NCI-H187 treated with DMSO at 0.1 percent for 48 hours (cell line): ENCODE measurements at places on chromosomes 5 and 9.

DNA sequence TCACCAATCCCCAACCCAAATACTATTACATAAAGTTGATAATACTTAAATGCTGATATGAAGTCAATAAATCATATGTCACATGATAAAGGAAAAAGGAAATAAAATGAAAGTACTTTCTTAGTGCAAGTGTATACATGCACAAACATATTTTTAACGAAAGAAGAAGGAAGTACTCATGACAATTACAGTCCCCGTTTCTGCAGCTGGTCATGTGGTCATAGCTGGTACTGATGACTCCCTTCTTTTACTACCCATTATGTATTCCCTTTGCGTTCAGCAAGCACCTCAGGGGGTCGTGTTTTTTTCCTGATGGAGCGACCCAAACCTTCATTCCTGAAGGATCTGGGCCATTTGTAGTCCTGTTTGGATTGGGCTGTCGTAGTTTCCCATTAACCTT lies 27.3 kb downstream of the CENPP start:
- no peak for DNase-seq

DNA sequence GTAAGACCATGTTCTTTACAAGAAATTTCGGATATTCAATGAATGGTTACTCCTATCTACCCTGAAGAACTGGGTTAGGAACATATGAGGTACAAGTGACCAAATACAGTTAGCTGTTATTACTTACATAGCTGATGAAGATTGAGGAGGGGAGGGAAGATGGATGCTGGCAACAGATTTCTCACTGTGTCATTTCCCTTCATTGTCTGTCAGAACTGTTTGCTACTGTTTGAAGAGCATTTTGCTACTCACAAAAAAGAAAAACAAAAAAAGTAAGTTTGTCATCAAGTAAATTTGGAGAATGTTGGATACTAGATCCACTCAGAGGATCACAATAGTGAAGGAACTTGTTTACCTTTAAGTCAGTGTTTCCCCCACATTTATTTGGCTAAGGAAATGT lies 53.7 kb downstream of the ENC1 start:
- no peak for DNase-seq

- DNase-seq = no peak
Observed at GRCh38 chr5:3139499-3139931, 388.0 kb upstream of the IRX2 start.

- no peak for DNase-seq
Observed at GRCh38 chr9:15743512-15743911, 190.7 kb downstream of the CCDC171 start.

- DNase-seq = no peak
Observed at GRCh38 chr5:1299961-1300360, 5.1 kb upstream of the TERT start.

- DNase-seq = no peak
Observed at GRCh38 chr9:109179801-109180523, 12.9 kb upstream of the FRRS1L start.

GRCh38 chr5:176342158-176342483 lies 19.4 kb downstream of the KIAA1191 start:
- no peak for DNase-seq

GRCh38 chr5:89276566-89277305 lies 393.8 kb upstream of the MEF2C start:
- DNase-seq = no peak

GRCh38 chr5:114415760-114416159 lies 53.9 kb downstream of the KCNN2 start:
- DNase-seq = no peak

DNA sequence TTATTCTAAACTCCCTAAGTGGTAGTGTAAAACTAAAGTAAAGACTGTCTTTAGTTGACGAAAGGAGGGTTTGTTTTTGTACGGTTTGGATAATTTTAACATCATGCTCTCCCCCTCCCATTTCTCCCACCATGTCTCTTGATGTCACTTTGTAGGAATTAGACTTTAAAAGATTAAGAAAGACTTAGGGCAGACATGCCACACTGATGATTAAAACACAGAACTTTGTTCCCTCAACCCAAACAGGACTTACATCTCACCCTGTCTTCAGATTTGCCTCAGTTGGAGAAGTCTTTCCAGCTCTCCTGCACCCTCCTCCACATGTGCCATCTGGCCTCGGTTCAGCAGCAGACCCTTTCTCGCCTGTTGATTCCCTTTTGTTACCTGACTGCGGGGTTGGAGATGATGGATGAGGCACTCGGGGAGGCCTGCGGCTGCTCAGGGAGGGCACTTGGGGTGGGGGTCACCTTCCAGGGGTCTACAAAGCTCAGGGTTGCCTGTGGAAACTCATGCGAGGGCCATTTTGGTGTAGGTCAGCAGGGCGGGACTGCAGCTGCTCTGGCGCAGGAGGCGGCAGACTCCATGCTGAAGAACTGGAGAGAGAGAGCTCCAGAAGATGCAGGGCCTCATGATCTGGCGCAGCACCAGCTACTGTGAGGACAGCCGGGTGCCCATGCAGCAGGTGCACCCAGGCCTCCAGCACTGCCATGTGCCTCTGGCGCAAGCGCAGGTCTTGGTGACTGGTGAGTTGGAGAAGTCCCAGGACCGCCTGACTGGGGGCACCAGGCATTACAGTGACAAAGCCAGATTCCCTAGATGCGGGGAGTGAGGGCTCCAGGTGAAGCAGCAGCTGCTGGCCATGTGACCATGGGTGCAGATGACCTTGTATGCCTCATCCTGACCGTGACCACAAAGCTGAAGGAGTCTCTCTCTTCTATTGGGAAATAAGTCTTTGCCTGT lies 24.5 kb upstream of the EXOC3 start:
- no peak for DNase-seq

- no peak for DNase-seq
Observed at GRCh38 chr9:81035171-81035570, 654.2 kb downstream of the TLE1 start.

GRCh38 chr9:71966601-71967000 lies 55.2 kb downstream of the C9orf85 start:
- DNase-seq = no peak

DNA sequence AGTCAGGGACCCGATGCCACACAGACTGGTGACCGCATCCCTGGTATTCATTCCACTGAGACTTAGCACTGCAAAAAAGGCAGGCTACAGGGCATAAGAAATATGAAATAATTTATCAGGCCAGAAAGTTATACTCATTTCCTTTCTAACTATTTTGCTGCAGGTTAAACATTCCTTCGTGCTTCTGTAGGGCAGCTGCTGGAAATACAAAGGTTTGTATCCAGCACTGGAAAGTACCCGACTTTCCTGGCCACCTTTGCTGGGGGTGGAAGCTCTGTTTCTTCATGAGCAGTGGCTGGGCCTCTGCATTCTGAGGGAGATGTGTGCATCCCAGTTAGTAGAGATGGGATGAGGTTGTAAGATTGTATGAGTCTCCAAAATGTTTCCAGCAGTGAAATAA lies 478.6 kb upstream of the WWC1 start:
- no peak for DNase-seq

DNA sequence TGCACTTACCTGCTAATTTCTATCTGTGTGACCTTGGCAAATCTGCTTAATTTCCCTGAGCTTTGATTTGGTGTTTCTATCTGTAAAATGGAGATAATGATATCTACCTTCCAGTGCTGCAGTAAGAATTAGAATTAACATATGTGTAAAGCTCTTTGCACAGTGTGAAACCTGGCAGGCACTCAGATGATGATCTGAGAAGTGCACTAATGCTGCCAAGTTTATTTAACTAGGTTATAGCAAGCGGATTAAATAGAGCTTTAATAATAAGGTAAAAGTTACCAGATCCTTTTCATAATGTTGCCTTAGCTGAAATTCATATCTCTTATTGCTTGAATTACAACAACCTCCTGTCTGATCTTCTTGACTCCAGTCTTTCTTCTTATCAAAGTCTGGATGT lies 315.3 kb upstream of the CD180 start:
- DNase-seq = no peak

- DNase-seq = no peak
Observed at GRCh38 chr9:27599102-27599869, 26.0 kb upstream of the C9orf72 start.

DNA sequence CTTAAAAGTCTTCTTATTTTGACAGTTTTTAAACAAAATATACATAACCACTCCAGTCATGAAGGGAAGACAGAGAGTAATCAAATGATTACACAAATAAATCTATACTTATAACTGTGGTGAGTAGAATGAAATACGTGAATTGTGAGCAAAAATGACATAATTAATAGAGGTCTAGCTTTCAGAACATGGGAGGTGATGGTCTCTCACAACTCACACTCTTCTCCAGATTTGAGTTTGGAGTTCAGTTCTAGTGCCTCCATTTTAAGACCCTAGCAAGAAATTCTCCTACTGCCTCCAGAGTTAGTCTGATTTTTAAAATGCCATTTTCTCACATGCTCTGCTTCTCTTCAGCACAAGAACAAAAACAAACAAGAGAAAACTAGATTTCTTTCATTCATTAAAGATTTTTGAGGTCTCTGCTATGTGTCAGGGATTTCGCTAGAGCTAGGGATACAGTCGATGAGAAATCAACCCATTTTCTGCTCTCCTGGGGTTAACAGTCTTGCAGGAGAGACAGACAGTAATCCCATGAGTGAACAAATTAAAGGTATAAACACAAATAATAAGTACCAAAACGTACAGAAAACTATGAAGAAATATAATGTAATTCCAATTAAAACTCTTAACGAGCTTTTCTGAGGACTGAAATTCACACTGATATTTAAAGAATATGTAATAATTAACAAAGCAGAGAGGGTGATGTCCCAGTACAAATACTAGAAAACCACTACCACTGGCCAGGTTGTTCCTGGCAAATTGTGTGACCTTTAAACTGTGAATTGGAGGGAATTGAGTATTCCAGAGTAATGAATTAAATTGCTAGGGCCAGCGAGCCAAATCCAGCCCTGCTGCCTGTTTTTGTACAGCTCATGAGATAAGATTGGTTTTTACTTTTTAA lies 27.1 kb upstream of the HTR4 start:
- DNase-seq = no peak

DNA sequence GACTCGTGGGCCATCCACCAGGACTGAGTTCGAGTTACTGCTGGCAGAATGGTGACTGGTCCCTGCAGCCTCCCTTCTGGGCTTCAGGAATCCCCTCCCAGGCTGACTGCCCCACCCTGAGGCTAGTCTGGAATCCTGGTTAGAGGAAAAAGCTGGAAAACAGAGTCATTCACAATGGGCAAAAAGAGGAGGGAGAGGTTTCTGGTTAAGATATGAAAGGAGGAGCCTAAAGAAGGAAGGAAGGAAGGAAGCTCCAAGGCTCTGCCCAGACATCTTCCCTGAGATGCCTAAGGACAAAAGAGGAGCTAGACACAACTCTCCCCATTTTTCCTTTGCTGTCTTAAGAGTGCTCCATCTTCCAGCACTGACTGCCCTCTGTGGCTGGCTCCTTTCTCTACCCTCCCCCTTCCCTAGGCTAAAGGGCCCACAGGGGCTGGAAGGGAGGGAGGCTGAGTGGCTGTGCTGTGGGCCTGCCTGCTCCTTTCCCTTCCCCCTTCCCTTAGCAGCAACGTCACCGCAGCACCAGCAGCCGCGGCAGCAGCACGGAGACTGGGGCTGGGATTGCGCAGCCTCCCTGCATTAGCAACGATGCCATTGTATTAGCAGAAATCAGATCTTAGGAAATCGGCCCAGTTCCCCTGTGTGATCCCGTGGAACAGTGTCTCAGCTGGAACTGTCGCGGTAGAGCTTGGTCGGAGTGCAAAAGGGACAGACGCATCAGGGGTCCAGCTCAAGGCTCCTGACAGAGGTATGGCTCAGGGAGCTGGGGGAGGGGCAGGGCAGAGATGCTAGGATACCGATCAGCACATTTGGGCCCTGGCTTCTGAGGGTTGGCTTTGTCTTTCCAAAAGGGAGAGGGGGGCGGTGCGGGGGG lies 48.7 kb downstream of the RUSC2 start:
- DNase-seq = no peak

- DNase-seq = no peak
Observed at GRCh38 chr5:54769072-54769471, 216.3 kb downstream of the ESM1 start.

- no peak for DNase-seq
Observed at GRCh38 chr5:79692596-79692995, 3.0 kb downstream of the CMYA5 start.

DNA sequence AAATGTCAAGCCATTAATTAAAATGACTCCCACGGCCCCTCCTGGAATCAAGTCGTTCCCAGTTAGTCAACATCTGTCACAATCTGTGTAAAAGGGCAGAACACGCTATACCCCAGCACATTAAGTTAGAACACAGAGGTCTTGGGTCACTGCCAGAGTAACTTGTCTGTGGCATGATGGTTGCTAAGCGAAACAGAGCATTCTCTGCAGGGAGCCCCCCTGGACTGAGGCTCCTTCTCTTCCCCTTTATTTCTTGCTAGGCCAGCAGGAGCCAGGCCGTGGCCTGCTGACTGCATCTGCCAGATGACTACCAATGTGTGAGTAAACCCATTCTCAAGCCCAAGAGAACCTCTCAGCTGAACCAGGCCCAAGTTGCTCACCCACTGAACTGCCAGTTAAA lies 51.9 kb upstream of the ZBED3 start:
- no peak for DNase-seq

DNA sequence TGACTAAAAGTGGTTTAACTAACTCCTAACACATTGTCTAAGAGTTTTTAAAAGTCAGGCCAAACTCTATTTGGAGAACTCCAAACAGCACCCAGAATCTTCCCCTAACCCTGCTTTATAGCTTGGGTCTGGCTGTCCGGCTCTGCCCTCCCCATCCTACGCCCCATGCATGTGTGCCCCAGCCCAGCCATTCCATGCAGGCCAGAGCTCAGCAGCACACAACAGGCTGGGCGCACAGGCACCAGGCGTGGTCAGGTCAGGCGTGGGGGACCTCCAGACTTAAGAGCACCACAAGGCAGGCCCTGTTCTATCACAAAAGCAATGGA lies 31.1 kb downstream of the SHB start:
- no peak for DNase-seq

- DNase-seq = no peak
Observed at GRCh38 chr5:164809821-164810220, 1304.4 kb downstream of the MAT2B start.

DNA sequence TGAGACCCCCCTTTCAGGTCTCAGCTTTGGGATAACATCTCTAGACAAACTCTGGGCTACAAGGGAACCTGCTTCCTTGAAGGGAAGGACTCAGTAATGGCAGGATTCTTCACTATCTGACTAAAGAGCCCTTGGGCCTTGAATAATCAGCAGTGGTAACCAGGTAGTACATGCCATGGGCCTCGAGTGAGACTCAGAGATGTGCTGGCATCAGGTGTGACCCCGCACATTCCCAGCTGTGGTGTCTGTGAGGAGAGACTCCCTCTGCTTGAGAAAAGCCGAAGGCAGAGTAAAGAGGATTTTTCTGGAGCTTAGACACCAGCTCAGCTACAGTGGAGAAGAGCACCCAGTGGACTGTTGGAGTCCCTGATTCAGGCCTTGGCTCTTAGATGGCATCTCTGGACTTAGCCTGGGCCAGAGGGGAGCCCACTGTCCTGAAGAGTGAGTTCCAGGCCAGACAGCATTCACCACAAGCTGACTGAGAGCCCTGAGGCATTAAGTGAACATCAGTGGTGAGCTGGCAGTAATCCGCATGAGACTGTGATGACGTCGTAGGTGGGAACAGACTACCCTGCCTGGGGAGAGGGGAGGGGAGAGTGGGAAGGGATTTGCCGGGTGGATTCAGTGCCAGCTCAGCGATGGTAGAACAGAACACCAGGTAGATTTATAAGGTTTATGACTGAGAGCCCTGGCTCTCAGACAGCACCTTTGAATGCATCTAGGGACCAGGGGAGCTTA lies 5.3 kb upstream of the ZNF782 start:
- no peak for DNase-seq
